DMS79 (cell line): ENCODE measurements at places on chromosomes 7 and 10.

GRCh38 chr10:29991382-29991781 lies 68.0 kb downstream of the JCAD start:
- DNase-seq = no peak

DNA sequence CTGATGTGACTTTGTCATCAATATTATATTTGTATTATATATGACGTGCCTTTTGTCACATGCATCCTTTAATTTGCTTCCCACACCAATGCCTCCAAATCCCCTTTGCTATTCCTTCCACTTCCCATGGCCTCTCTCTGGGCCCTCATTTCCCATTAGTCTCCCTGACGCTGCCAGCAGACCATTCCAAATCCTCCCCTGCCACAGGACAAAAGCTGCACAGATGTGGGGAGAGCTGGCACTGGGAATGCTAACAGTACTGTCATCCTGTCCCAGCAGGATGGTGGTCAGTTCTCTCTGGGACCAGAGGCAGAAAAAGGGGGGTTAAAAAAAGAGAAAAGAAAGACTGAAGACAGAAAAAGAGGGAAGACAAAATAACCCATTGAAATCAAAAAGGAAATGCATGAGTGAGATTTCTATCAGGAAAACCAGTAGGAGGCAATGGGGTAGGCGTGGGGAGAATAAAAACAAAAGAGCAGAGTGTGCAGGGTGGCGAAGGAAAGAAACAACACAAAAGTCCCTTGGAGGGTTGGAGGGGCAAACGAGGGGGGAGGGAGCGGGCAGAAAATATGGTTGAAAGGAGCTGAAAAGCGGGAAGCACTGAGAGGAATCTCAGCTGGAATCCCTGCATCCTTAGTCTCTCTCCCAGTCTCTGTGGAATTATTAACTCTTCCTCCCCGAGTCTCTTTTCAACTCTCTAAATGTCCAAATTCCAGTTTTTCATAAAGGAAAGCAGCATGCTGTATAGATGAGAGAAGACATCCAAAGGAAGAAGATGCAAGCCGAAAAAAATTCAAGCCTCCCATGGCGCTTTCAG lies 59.2 kb upstream of the PTN start:
- DNase-seq = no peak

DNA sequence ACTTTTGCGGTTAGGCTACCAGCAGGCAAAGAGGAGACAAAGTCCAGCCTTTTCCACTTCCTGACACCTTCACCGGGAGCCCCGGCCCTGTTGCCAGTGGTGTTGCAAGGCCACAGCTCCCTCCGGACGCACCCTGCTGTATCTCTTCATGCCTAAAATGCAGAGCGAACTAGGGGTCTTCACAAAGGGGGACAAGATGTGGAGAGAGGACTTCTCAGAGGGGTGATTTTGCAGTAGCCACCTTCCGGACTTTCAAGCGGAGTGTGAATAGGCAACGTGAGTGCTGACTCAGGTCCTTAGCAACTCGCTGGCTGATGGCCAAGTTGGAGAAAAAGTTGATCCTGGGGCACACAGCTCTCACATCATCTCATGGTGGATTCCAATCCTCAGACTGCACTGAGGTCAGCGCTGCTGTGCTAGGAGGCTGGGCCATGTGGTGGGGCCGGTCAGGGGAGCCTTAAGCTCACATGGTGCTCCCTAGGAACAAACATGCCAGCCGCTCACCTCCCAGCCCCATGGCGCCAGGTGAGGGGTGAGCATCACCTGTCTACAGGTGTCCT lies 166.3 kb downstream of the LCOR start:
- DNase-seq = peak; percentile 4

DNA sequence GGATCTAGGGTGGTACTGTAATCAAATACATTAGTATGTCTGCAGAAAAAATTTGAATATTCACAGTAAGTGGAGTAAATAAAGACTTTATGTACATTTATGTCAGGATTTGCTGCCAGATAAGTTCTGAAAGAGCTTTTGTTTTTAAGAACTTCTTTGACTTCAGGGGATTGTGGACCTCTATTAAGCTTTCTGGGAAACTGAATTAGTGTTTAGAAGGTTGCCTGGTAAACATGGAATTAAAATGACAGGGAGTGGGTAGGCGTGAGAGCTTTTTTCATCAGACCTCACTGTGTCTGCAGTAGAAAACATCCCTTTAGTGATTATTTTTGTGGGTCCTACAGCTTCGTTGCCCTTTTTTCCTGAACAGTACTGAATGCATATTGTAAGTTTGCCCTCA lies 15.7 kb downstream of the SDHAF3 start:
- no peak for DNase-seq

DNA sequence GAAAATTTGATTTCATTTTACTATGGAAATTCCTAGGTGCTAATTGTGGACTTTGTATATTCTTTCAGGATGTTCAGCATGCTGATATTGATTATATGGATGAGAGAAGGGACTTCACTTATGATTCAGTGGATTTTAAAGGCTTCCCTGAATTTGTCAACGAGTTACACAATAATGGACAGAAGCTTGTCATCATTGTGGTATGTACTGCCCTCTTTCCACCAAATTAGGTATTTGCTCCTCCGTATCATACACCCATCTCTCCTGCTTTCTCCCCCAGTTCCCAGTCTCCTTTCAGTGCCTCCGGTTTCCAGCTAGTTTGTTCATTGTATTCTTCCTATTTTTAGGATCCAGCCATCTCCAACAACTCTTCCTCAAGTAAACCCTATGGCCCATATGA lies 34.6 kb downstream of the MGAM start:
- DNase-seq = no peak

GRCh38 chr10:103895411-103896186 lies 22.4 kb downstream of the STN1 start:
- no peak for DNase-seq

GRCh38 chr7:66277492-66277891 lies 72.4 kb downstream of the TPST1 start:
- no peak for DNase-seq

DNA sequence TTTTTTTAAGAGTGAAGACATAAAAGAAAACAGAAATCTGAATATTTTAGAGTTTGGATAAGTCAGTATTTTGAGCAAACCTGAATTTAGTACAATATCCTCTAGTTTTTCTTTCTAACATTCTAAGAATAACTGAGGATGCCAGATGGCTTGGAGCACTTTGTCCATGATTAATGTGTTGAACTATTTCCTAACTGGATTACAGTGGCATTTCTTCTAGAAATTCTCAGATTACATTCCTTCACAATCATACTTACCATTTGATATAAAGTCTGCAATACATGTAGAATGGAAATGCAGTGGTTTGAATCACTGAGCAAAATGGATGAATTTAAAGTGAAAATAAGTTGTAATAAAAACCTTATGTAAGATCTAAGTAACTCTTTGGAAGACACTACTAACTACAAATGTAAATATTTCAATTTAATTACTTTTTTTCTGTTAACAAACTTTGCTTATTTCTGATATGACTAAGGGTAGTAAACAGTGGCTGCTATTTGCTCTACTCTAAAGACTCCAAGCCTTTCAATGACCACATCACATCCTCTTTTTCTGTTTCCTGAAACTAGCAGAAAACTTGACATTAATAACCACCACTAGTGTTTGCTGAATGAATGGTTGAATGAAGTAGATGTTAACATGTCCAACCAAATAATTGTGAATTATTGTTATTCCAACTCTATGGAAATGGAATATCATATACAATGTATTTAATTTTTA lies 102.8 kb downstream of the PRKG1 start:
- DNase-seq = no peak

GRCh38 chr10:125513429-125514182 lies 169.4 kb downstream of the TEX36 start:
- no peak for DNase-seq

DNA sequence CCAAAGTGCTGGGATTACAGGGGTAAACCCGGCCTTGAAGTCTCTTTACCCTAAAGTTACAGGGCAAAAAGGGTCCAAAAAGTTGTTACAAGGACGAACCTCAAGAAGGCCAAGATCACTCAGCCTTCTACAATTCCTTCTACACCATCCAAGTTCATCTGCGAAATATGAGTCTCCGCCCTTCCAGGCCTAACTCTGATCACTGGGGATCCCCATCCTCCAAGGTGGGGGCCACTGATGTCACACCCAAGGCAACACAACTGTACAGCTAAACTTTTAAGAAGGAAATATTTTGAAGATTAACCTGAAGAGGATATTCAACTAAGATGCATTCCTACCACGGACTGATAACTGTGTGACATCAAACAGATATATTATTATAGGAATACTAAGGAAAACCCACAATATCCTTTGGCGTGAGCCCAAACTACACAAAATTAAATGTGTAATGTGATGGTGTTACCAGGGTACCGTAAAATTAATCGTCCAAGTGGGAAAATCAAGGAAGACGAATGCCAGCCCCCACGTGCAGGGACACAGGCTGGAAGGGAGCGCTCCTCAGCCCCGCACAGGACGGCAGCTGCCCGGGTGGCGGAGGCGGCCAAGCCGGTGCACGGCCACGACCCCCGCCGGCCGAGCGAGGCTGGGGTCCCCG lies 1.0 kb downstream of the PAXIP1 start:
- no peak for DNase-seq

- DNase-seq = no peak
These were observed 5.6 kb downstream of the BZW2 start for GRCh38 chr7:16651396-16652239.

DNA sequence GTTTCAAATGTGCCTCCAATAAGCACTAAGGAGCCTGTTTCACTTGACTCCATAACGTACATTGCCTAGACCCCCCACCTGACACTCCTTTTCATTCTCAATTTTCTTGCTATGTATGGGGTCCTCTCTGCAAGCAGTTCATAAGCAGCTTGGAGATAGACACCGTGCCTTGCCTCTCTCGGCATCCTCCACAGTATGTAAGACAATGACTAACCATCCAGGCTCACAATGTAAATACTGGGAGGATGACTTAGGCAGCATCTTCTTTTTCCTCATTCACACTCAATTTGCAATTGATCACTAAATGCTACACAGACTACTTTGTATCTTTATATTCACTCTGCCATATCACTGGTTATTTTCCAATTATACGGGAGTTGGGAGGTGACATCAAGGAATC lies 22.8 kb upstream of the CABCOCO1 start:
- no peak for DNase-seq

- no peak for DNase-seq
These were observed 32.0 kb downstream of the VCL start for GRCh38 chr10:74029943-74030342.

DNA sequence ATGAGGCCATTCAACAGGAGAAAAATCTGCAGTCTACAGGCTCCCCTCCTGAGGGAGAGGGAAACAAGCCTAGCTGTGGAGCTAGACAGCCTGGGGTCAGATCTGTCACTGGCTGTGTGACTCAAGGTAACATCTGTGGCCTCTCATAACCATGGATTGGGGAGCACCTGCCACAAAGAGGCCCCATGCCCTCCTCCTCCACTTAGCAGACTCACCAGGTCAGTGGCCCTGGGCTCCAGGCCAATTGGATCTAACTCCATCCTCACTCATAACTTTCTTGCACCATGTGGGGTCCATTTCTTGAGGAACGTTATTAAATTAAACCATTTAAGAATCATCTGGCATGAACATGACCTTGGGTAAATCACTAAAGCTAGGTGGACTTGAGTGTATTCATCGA lies 1.8 kb downstream of the GDF10 start:
- DNase-seq = no peak
